Left forelimb (tissue), 1 donor: ENCODE measurements at places on chromosomes 13 and 19.

DNA sequence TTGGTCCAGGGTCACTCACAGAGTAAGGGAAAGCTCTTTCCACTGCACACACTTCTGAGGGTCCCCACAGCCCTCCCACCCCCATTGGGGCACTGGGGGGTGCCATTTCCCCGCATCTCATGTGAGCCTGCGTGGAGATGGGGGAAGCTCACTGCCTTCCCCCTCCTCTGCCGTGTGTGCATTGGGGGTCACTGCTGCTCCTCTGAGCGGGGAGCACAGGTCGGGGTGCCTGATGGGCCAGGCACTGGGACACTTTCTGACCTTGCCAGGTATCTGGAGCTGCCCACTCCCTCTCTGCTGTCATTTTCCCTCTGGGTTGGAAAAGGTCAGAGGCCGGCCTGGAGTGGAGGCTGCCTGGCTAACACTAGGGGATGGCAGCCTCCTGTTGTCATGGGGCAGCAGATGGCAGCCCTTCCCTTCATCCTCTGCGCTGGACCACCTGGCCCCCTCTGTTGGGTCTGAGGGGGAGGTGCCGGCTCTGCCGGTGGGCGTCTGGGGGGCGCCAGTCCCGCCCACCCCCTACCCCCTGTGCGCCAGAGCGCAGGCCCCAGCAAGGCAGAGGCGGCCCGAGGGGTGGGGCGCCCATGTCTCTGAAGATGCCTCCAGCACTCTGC is 9.1 kb downstream of the SSBP4 start:
- no peak for DNase-seq

- DNase-seq: no peak
These were observed 97.4 kb upstream of the AKAP11 start for GRCh38 chr13:42174344-42175162.

DNA sequence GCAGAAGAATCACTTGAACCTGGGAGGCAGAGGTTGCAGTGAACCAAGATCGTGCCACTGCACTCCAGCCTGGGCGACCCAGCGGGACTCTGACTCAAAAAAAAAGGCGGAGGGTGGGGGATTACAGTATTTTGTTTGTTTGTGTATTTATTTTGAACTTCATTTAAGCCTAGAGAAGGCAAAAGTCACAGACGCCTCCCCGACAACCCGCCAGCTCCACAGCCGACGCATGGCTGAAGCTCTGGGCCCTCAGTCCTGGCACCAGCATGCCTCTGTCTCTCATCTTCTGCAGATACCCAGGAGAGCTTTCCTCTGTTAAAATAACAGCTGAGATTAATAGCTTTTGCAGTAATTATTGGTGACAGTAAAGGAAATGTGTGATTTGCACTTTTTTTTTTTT is 17.2 kb upstream of the PDCD5 start:
- no peak for DNase-seq

DNA sequence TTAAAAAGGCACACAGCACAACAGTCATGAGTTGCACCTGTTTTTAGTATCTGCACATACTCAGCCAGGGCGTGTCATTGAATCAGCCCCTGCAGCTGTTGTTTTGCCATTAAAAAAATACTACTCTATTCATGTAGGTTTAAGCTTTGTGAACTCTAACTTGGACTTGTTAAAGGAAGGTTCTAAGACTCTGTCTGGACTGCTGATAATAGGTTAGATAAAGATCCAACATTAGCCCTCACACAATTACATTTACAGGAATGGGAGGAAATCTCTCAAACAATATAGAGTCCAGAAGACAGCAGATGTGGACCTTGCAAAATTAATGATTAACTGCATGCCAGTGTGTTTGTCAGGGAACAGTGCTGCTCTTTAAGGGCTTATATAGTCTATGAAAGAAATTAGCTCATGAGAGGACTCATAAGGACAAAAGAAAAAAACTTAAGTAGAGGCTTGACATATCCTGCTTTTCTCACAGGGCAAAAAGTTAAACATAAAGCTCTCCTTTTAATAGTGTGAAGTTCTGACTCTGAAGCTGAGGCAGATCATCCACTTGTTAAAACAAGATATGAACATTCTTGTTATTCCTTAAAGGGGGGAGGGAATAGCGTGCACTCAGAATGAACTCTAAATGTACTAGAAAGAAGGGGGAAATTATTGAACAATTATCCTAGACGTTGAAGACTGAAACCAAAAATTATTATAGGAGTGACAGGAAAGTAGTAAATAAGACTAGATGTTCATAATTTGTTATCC is 243.6 kb downstream of the NDFIP2 start:
- no peak for DNase-seq

GRCh38 chr19:43485951-43486350 is 18.6 kb downstream of the PHLDB3 start:
- no peak for DNase-seq

DNA sequence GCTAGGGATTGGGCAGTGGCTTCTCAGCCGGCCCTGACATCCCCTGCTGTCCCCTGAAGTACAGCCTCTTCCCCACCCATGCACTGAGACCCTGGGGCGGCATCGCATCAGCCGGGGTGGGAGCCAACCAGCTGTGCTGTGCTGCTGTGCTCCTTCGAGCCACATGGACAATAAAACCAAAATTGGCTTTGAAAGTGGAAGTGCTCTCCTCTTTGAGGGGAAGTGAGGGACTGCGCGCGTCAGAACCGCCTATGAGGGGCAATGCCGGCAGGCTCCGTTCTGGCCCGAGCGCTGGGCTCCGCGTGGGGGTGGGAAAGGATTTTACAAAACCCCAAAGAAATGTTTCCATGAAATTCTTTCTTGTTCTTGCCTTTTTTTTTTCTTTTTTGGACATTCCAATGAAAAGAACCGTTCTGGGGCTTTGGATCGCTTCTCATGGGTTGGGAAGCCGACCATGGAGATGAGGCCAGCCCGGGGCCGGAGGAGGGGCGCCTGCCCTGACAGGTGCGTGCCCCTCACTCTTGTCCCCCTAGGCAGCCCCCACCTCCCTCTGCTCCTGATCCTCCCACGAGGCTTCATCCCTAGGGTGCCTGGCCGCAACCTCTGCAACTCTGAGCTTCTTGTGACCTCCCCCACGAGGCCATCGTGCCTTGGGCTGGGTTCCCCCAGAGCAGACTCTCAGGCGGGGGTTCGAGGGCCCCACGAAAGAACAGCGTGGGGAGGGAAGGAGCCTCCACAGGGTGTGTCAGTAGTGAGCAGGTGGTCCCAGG is 22.6 kb downstream of the KLHL26 start:
- DNase-seq: no peak

GRCh38 chr19:15222738-15223648 is 9.3 kb downstream of the EPHX3 start:
- DNase-seq: peak; percentile 94

GRCh38 chr13:77489566-77490337 is 45.8 kb upstream of the SCEL start:
- DNase-seq: no peak

GRCh38 chr19:8806661-8807060 is 25.4 kb downstream of the ZNF558 start:
- no peak for DNase-seq

DNA sequence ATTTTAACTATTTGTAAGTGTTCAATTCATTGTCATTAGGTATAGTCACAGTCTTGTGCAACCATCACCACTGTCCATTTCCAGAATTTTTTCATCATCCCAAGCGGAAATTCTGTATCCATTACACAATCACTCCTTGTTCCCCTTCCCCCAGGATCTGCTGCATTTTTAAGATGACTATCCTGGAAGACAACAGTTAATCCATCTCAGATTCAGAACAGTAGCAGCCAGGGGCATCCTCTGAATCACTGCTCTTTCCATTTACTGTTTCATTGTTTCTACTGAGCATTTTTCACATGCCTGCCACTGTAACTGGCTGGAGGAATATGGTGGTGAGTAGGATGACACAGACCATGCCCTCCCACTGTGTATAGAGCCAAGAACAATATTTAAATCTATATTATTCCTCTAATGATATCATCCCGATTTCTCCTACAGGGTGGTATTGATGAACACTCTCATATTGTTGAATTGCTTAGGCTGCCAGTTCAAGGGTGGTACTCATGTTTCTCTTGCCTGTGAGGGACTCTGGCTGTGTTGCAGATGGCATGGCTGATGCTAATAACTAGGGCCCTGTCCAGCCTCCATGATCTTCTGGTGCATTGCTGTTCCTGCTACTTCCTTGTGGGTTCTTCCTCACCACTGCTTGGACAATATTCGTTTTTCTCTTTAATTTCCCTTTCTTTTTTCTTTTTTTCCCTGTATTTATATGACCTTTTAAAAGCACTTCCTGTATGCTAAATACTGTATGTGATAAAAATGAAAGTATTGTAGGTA is 59.0 kb downstream of the WDFY2 start:
- DNase-seq: no peak

- DNase-seq: no peak
These were observed 4.8 kb downstream of the B3GLCT start for GRCh38 chr13:31204592-31204991.

DNA sequence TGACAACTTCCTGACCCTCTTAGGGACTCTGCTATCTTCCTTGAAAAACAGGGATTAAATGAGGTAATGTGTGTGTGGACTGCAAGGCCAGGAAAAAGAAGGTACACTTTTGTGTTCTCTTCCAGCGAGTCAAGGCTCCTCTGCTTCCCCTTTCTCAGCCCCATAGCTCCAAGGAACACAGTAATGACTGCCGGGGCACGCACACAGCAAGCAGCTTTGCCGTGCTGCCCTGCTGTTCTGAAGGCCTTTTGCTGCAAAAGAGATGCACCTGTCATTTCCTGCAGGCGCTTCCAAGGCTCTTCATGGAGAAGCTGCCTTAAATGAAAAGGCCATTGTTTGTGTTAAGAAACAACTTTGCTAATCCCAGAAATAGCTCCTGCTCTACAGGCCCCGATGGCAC is 84.6 kb downstream of the CYSLTR2 start:
- DNase-seq: no peak

GRCh38 chr13:97333983-97334382 is 100.0 kb upstream of the RAP2A start:
- no peak for DNase-seq

DNA sequence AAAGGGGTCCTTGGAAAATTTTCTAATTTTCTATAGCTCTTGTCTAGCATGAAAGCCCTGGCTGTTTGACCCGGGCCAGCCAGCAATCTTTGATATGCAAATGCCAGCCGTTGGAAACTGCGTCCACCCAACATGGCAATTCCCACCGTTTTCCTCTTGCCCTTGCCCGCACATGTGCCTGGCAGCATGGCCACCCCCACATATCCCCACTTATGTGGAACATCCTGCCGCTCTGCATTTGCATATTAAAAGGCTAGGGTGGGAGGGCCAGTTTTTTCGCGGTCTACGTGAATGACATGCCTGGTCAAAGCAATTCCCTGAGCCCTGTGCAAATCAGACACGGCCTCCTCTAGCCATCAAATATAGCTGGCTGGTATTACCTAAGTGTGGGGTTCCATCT is 110.3 kb upstream of the TDRD3 start:
- DNase-seq: no peak
